Activated T-cell treated with anti-CD3 and anti-CD28 coated beads, Interleukin-2, amount 50 U/mL, for 4 hours (primary cell): ENCODE measurements at places on chromosomes 7 and 10. TPM values are rescaled to one million over a fixed set of nuclear protein-coding genes. Genes with fewer than 3 reads are reported as not detected.

DNA sequence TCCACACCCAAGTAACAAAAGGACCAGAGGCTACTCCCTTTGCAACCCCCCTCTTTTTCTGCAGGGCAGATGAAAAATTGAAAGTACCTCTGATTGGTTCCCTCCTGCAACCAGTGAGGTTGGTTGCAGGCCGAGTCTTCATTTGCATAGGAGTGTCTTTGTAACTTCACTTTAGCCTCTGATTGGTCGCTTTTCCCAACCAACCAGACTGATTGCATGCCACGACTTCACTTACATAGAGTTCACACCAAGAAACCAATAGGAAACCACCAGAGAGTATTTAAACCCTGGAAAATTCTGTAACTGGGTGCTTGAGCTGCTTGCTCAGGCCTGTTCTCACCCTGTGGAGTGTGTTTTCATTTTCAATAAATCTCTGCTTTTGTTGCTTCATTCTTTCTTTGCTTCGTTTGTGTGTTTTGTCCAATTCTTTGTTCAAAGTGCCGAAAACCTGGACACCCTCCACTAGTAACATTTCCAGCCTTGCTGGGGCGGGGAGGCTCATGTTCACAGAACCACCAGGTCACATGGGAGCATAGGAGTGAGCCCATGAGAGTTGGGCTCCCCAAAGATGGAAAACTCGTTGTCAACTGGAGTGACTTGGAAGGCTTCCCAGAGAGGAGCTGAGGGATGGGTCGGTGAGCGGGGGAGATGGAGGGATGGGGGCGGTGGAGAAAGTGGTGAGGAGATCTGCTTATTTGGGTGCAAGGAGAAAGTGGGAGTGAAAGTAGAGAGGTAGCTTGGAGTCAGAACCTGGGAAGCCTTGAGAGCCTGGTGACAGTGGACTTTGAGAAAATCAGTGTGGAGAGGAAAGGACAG lies 223.6 kb downstream of the GFRA1 start:
- DNase-seq, result no peak

DNA sequence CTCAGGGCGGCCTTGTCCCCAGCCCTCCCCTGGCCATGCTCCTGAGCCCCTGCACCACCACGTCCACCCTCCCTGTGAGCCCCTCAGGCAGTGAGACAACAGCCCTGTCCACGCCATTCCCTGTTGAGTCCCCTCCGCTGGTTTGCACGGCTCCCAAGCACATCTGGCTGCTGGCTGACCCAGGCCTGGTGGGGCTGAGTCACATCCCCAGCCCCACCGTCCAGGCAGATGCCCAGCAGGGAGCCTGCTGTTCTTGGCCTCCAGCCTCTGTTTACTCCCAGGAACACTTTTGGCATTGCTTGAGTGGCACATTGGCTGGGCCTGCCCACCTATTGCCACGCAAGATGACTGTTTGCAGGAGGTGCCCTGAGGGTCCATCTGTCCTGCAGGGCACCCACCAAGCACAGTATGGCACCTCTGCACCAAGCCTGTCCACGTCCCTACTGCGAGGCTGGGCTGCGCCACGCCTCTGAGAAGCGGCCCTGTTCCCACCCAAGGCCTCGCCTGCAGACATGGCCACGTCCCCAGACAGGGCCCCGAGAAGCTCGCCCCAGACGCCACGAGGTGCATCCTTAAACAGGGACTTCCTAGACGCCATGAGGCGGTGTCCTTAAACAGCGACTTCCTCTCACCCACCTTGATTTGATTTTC lies 48.4 kb upstream of the INPP5A start:
- no peak for DNase-seq

GRCh38 chr7:117718116-117718835 lies 155.0 kb downstream of the CTTNBP2 start:
- DNase-seq, result no peak

DNA sequence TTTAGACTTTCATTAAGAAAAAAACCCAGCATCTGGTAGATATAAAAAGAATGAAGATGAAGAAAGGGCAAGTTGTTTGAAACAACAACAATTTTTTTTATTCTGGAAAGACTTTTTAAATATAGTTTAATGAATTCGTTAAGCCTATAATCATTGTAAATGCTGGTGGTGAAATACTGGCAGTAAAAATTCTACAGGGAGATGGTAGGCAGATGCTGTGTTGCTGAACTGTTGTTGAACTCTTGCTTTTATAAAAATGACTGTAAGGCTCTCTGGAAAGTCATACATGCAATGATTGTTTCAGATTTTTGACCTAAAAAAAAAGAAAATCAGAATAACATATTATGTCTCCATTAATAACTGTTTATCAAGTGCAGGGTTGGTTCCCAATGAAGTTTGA lies 39.0 kb downstream of the SCIN start:
- no peak for DNase-seq

DNA sequence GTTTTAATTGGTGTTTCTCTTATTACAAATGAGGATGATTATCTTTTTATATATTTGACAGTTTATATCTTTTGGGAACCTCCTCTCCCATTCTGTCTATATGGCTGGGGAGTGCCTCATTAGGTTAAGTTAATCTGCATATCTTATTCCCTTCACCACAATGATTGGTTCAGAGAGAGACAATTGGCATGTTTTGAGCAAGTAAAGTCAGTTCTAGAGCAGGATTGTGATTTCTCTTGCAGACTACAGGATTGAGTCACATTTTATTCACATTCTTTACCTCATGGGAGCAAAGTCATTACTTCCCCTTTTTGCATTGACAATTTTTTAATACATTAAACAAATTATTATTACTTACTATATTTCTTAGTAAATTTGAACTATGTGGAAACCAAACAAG lies 345.6 kb downstream of the MDFIC start:
- no peak for DNase-seq

- DNase-seq, result no peak
Measured at GRCh38 chr7:12827920-12828319, 140.5 kb downstream of the ARL4A start.

Gene CRHR2
- total RNA-seq, result not detected

Gene HPS6
- total RNA-seq, result 25.5 TPM

Gene SPDYE6
- not detected for total RNA-seq

Gene ERCC6
- 12.4 TPM for total RNA-seq

Gene LEP
- not detected for total RNA-seq

Gene OPALIN
- total RNA-seq, result not detected

Gene HTRA1
- 0.13 TPM for total RNA-seq

Gene TRIM73
- total RNA-seq, result 3.0 TPM

Gene NAT16
- not detected for total RNA-seq
